Ammon's horn (tissue), 1 donor: ENCODE measurements at places on chromosomes 4 and X.

DNA sequence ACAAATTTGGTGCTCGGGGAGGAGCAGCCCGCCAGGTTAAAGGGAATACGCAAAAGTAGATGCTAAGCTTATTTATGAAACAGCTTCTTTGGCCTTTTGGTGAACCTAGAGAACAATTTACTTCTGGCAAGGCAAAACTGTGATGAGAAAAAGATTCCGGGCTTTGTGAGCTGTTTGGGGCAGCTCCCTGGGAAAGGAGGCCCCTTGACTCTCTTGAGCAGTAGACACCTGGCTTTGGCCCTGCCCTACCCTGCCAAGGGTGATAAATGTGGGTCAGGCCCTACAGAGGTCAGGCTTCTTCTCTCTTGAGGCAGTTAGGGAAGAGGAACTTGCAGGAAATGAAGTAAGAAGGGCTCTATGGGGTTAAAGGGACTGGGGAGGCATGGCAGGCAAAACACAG lies 509.6 kb downstream of the MID1IP1 start:
- DNase-seq = no peak

- no peak for DNase-seq
Observed at GRCh38 chr4:147360301-147360700, 120.6 kb upstream of the EDNRA start.

- DNase-seq = no peak
Observed at GRCh38 chr4:8723222-8723980, 130.8 kb downstream of the CPZ start.

- DNase-seq = peak; percentile 11
Observed at GRCh38 chr4:123649645-123650391, 253.2 kb downstream of the SPRY1 start.

DNA sequence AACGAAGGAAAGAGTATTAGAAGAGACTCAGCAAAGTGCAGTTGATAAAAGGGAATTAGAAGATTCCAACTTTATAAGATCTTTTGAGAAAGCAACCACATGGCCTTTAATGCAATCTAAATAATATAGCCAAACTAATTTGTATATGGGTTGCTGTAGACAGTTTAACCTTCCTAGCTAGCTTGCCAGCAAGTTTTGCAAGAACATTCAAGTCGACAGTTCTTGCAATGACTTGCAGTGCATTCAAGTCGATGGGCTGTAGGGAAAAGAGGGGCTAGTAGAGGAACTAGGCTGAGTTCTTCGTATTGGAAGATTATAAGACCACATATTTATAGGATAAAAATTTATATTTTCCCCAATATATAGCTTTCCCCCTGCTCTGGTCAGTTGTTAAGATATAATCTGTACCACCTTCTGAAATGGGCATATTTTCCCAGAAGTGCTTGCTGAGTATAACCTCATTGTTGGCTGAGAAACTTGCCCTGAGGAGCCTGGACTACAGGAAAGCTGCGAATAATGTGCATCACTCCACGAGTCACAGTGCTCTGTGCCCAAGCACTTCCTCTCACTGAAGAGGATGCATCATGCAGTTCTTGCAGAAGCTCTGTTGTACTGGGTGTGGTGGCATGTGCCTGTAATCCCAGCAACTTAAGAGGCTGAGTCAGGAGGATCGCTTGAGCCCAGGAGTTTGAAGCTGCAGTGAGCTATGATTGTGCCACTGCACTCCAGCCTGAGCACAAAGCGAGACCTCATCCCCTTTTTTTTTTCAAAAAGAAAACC lies 56.7 kb downstream of the DOCK11 start:
- DNase-seq = no peak

- no peak for DNase-seq
Observed at GRCh38 chr4:69896530-69897116, 34.2 kb upstream of the CSN1S1 start.

DNA sequence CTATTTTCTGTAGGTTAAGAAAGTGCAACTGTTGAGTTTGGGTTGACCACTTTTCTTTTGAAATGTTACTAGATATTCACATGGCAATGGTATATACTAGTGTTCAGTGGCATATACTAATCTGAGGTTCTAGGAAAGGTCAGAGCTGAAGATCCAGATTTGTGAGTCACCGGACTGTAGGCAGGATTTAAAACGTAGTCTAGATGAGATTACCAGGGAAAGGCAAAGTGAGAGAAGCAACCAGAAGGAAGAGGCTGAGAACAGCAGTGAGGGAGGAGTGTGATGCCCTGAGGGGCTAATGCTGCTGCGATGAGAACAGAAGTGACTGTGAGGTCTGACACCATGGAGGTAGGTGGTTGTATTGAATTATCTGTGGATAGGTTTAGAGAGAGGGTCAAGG lies 9.7 kb upstream of the PLA2G12A start:
- DNase-seq = no peak

GRCh38 chr4:147891476-147892115 lies 159.7 kb downstream of the ARHGAP10 start:
- peak; percentile 55 for DNase-seq

DNA sequence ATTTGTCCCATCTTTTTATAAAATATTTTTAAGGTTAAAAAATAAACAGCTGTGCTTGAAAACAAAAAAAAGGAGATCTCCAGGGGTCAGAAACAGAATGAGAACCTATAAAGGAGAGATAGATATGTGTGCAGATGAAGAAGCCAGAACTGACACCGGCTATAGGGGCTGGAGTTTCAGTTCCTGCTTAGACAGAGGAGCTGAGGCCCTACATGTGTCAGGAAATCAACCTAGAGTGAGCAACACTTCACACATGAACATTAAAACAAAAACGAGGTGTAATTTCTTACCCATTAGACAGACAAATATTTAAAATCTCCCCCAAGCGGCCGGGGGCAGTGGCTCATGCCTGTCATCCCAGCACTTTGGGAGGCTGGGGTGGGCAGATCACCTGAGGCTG lies 17.8 kb upstream of the HUWE1 start:
- DNase-seq = no peak

- no peak for DNase-seq
Observed at GRCh38 chr4:154577324-154577723, 13.2 kb downstream of the FGA start.

GRCh38 chr4:148044912-148045352 lies 313.0 kb downstream of the ARHGAP10 start:
- DNase-seq = no peak

- DNase-seq = no peak
Observed at GRCh38 chr4:145045180-145045579, 52.8 kb downstream of the ANAPC10 start.

- peak; percentile 38 for DNase-seq
Observed at GRCh38 chr4:26015133-26015651, 101.2 kb downstream of the SMIM20 start.

DNA sequence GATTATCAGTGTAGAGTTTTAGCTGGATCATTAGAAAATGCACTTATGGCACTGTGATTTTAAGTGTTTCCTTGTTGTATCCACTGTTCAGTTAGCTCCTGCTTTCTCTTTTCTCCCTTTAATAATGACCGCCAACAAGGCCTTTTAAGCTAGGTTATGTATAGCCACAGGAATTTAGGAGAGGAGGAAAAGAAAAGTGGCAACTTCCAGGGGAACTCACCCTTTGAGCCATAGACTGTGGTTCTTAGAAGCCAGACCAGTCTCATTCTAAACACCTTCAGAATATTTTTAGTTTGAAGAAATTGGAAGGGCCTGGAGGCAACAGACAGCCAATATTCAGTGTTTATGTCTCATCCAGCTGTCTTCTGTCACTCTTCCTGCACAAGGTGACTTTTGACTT lies 6.1 kb downstream of the FGF2 start:
- no peak for DNase-seq

GRCh38 chr4:182225257-182225852 lies 17.8 kb upstream of the TENM3 start:
- no peak for DNase-seq

- DNase-seq = no peak
Observed at GRCh38 chrX:41491267-41492004, 44.3 kb downstream of the NYX start.

GRCh38 chr4:182493377-182493776 lies 250.2 kb downstream of the TENM3 start:
- no peak for DNase-seq

DNA sequence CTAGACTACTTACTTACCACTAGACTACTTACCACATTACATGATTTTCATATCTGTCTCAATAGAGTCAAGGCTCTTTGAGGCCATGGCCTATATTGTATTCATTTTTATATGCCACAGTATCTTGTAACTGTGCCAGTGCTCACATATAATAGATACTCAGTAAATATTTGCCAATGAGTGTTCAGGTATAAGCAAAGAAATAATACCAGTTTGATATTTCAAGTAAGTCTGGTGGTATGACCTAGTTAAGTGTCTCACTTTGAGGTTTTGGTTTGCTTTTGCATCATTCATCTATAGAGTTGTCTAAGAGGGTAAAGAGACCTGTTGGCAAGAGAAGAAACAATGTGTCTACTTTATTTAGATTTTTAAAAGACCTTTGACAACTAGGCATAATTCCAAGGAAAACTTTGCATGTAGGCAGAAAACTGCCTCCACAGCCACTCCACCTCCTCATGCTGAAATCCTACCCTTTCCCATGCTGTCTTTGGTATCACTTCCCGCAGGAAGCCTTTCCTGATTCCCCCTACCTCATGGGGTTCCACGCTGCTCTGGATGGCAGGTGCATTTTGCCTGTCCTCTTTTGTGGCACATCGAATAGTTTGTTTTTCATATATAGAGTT lies 91.3 kb upstream of the KLHL13 start:
- no peak for DNase-seq

GRCh38 chrX:134753718-134754008 lies 95.4 kb upstream of the PLAC1 start:
- no peak for DNase-seq

DNA sequence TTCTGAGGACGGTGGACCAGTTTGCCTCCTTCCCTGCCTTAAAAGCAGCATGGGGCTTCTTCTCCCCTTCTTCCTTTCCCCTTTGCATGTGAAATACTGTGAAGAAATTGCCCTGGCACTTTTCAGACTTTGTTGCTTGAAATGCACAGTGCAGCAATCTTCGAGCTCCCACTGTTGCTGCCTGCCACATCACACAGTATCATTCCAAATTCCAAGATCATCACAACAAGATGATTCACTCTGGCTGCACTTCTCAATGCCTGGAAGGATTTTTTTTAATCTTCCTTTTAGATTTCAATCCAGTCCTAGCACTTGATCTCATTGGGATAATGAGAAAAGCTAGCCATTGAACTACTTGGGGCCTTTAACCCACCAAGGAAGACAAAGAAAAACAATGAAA lies 255.3 kb downstream of the RAPGEF2 start:
- DNase-seq = peak; percentile 17

GRCh38 chr4:181216501-181216900 lies 1026.7 kb upstream of the TENM3 start:
- no peak for DNase-seq

DNA sequence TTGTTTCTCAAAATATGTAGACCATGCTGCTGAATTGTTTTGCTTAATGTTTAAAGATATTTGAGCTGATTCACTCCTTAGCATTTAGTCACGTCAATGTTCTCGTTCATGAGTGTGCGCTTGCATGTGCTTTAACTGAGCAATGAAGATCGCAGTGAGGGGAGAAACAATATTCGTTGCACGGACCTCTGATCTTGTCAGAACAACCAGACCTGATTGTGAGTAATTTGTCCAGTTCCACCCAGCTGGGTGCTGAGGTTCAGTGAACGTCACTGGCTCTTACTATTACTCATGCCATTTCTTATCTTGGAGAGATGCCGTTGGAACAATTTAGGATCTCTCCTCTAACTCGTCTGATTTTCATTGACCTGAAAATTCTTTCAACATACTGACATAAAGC lies 15.0 kb upstream of the PRKX start:
- DNase-seq = no peak

DNA sequence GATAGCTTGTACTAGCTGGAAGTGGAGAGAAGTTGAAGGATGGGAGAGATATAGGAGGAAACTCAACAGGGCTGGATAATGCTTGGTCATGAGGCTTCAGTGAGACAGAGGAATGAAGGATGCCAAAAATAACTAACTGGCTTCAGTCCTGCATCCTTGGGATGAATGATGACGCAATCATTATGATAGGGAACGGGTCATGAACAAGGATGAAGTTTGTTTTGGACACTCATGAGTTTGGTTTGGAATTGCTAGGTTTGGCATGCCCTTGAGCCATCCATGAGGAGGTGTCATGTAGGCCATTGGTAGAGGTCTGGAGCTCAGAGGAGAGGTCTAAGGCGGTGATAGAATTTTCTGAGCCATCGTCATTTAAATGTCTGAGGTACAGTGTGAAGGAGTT lies 160.0 kb upstream of the NHS start:
- DNase-seq = no peak

DNA sequence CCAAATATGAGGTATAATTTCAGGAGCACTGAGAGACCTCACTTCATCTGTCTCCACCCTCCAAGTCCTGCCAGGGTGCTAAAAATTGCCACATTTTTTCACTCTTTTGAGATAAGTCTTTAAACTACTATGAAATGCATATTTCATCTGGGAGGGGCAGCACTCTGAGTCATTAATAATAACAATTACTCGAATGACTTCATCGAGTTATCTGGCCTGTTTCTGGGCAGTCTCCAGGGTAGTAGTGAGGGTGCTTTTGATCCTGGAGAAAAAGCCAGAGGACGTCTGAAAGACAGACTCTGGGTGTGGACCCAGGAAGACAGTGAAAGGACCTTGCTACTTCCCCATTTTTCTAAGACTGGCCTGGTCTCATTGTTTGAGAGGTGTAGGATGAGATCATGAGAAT lies 42.3 kb upstream of the SRD5A3 start:
- no peak for DNase-seq

GRCh38 chrX:97850911-97851310 lies 967.2 kb downstream of the RPA4 start:
- DNase-seq = no peak

DNA sequence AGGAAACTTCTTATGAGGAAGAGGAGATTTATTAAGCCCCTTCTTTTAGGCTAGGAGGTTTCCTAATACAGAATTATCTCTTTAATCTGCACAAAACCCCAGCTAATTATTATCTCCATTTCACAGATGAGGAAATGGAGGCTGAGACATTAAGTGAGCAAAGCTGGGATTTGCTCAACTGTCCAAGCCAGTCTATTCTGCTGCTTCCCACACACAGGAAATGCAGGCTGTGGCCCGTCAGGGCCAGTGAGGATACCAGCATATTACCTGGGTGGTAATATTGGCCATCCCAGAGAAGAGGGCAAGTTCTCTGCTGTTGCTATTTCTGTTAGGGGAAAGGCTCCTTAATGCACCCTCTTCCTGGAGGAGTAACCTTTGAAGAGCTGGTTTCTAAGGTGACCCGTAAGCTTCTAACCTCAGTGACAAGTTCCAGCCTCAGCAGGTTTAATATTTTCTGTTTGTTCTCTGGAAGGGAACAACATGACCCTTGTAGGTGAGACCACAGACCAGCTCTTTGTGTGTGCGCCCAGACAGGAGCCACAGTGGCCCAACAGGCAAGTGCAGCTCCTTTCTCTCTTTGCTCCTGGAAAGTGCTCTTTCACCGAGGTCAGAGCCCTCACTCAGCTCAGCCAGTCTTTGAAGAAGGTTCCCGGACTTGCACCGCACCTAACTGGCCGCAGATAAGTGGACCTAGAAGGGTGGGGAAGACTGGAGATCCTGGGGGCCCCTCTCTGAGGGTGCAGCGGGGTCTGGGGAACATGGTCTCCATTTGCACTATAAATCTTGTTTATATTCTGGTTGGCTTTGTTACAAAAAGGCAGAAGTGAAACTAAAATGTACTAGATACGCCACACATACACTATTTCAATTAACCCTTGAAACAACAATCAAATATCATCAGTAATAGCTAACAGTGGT lies 35.5 kb downstream of the TBC1D9 start:
- DNase-seq = no peak

- no peak for DNase-seq
Observed at GRCh38 chrX:13046141-13046855, 1.9 kb upstream of the FAM9C start.

GRCh38 chr4:120838784-120839183 lies 83.7 kb downstream of the PRDM5 start:
- no peak for DNase-seq
